ENCODE measurements at places on chromosomes 5 and 9.
A peak's percentile ranks its signal among the peaks of the same experiment; 100 is the strongest.

DNA sequence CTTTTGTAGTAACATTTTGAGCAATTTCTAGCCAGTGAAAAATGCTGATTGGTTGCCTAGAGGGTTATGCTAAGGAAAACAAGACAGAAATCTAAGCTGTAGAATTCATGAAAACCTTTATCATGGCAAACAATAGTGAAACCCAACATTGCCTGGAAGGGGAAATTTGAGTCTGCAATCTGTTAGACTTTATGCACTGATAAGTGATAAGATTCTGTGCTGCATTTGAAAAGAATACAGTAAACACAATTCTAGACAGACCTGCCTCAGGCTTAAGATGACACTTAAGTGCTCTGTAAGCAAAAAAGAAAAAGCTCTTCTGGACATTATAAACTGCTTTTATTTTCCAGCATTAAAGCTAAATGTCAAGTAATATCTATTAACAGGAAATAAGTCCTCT is 519.3 kb downstream of the ISL1 start:
- no peak for DNase-seq

- DNase-seq = no peak
Observed at GRCh38 chr9:97475059-97475458, 26.4 kb upstream of the TMOD1 start.

DNA sequence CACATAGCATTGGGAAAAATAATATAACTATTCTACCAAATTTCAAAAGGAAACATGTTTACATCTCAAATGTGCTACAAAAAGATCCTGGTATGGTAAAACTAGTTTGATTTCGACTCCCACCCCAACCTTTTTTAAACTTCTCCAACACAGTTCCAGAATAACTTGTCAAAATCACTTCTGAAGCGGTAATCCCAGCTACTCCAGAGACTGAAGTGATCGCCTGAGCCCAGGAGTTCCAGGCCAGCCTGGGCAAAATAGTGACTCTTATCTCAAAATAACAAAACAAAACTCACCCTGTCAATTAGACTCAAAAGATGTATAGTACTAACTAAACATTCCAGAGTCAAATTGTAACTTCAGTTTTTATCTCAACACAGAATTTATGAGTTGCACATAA is 71.3 kb upstream of the RNF38 start:
- DNase-seq = no peak

- DNase-seq = peak; percentile 40
Observed at GRCh38 chr9:109182940-109183798, 16.1 kb upstream of the FRRS1L start.

GRCh38 chr5:150397146-150397781 is 15.4 kb downstream of the CD74 start:
- DNase-seq = no peak

Measured in retina (tissue), 1 donor.